ENCODE measurements at places on chromosomes 4 and X.
A peak's percentile ranks its signal among the peaks of the same experiment; 100 is the strongest.

GRCh38 chr4:187276736-187277408 lies 553.2 kb upstream of the FAT1 start:
- DNase-seq, result no peak

- DNase-seq, result no peak
Measured at GRCh38 chrX:143768976-143769375, 48.4 kb upstream of the SPANXN2 start.

DNA sequence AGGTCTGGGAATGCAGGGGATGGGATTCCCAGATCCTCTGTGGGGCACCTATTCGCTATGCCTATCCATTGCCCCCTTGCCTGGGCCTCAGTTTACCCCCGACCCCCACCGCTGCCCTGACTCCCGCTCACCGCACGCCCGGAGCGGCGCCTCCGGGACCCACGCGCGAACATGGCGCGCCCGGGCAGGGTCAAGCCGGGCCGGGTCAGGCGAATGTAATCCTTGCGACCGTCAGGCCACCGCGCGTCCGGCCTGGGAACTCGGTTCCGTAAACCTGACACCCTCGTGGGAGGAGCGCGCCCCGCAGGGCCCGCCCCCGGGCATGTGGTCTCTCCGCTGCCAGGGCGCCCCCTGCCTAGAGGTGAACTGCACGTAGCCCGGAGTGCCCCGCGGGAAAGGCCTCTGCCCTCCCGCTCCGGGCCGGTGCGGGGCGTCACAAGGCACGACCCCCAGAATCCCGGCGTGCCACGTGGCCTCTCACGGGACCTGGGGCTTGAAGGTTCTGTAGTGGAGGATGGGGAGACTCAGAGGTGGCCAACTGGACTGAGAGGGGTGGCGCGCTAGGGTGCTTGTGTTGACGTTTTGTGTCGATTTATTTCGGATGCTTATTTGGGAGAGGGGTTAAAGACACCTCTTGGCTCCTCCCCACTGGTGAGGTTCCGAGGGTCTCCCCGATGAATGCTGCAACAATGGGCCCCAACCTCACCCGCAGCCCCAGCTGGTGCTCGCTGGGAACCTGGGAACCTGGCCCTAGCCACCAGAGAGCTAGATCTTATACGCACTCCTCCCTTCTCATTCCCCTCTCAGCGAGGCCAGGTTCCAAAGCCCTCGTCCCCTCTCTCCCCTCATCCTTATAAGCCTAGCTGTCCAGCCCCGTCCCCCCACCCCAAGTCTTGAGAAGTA lies at the start of gene PRICKLE3:
Gene PRICKLE3, minus strand, starts transcription at position 249 of the 903 bp plus-strand sequence. Its CDS starts 76 bp downstream, at position 173.
- DNase-seq, result peak; percentile 82

DNA sequence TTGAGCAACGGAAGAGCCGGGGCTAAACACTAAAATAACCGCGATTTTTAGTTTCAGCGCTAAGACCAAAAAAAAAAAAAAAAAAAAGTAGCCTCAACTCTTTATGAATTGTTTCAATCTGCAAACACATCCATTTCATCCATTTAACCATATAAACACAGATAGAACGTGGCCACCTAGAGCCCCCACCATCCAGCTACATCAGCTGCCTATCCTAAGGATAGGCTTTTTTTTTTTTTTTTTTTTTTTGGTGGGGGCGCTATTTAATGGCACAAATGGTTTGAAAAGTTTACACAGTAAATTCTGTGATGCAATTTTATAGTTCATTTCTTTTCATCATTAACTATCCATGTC lies 492 bp upstream of the HDAC8 start:
- DNase-seq, result no peak

DNA sequence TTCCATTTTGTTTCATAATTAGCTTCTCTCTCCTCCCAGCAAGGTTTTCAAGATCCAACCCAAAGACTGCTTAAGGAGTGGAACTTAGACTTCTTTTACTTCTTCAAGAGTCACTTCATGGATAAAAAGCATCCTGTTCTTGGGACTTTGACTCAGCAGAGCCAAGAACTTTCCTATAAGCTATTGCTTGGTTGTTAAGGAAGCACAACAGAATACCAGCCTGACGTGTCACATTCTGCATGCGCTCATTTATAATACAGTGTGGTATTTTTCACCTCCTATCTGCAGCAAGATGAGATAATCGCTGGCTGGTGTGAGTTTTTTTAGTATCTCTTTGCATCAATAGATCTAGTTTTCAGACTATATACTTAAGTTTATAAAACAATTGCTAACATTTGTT lies 152.1 kb downstream of the PALLD start:
- DNase-seq, result no peak

DNA sequence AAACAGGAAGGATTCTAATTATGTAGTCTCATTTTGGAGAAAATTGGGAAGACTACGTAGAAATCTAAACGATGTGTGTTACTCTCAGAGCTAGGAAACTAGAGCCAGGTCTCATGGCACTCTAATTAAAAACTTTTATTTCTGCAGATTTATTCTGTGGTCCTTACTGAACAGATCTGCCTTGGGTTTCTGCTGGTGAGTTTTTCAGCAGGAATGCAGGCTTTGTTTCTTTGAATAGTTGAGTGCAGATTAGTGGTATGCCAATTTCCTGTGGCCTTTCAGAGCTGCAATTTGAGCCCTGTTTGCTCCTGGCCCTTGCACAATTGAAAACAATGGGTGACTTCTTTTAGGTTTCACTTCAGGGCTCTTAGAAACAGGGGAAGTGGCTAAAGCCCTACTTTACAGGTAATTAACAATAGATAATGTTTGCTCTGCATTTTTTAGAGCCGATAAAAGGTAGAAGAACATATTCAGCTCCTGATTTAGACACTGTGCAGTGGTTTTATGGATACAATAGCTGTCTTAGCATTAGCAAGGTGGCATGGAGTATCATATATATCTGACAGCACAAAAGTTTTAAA lies 21.8 kb downstream of the SPRY1 start:
- DNase-seq, result no peak

GRCh38 chr4:69765751-69766150 lies 5.3 kb upstream of the SULT1B1 start:
- DNase-seq, result no peak

DNA sequence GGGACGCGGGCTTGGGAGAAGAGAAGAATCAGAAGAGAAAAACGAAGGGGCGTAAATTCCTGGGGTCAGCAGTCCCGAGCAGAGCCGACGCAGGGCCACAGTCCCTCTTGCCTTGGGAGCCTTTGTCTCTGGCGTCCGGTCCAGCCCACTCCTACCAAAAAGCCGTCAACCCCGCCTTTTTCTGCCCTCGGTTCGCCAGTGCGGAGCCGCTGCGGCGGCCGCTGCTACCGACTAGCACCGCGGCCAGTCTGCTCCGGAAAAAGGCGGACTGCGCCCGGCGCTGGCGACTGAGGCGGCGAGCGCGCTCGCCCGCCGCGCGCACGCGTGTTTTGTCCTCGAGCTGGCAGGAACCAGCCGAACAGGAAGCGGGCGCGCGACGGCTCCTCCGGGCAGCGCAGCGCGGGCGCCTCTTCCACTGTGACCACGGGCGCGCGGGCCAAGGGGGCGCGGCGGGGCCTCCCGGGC lies 502 bp downstream of the HNRNPDL start:
- no peak for DNase-seq

DNA sequence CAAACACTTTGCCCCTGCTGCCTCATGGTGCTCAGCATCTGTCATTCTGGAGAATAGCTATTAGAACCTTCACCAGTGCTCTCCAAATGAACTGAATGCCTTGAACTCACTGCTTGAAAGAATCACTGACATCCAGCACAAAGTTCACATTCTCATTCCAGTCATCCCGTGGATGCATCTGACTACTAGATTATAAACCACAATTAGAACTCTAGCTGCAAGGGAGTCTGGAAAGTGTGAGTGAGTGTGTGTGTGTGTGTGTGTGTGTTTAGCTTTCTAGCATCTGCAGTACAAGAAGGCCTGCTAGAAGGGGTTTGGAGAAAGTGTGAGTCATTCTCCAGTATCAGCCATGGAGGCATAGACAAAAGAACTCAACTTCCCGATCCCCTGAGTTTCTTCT lies 71.3 kb upstream of the DYNLT3 start:
- DNase-seq, result no peak

Data from stimulated activated CD8-positive, alpha-beta memory T cell treated with anti-CD3 and anti-CD28 coated beads, Interleukin-4, amount 100 ng/mL, for 48 hours (primary cell).